Activated T-helper 1 cell treated with anti-CD3 and anti-CD28 coated beads, Interleukin-2, amount 50 U/mL, for 16 hours (primary cell): ENCODE measurements at places on chromosomes 1 and 21.

DNA sequence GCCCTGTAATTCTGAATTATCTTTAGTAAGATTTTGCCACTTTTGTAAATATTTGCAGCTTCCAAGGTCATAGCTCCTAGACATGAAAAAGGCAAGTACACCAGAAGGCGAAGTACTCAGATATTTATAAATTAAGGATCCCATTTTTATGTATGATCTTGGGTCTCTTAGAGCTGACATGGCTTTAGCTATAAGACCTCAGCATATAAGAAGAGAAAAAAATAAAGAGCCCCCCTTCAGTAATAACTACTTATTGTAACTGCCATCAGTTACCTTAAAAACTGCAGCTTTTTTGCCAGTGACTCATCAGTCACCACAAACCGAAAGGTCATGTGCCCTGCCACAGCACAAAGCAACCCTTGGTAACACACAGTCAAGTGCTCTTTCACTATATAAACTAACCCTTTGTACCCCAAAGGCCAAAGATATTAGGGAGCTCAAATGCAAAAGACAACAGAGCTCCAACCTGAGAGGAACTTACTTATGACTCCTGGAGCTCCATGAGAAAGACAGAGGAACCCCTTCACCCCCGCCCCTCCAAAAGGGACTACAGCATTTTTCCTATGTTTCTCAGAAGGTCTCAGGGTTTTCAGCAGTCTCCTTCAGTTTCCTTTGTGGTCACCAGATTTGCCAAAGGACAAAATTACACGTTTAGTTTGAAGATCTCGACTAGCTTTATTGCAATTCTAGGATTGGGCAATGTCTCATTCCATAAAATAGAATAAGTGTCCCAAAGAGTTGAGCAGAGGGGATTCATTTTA lies 219.8 kb upstream of the DUSP10 start:
- no peak for DNase-seq

GRCh38 chr1:202597090-202597761 lies 113.0 kb downstream of the SYT2 start:
- no peak for DNase-seq

DNA sequence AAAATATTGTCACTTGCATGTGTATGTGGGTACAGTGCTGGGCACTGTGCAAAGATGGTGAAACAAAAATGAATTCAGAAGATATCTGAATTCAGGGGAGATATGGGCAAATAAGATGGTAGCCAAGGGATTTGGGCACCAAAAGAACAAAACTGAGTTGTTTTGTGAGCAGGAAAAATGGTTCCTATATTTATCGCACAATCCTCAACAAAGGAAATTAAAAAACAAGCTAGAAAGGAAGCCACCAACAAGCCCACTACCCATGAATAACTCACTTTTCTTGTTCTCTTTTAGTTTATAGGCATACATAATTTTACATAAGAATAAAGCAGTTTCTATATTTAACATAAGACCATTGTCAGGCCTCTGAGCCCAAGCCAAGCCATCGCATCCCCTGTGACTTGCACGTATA lies 40.7 kb upstream of the VASH2 start:
- no peak for DNase-seq

DNA sequence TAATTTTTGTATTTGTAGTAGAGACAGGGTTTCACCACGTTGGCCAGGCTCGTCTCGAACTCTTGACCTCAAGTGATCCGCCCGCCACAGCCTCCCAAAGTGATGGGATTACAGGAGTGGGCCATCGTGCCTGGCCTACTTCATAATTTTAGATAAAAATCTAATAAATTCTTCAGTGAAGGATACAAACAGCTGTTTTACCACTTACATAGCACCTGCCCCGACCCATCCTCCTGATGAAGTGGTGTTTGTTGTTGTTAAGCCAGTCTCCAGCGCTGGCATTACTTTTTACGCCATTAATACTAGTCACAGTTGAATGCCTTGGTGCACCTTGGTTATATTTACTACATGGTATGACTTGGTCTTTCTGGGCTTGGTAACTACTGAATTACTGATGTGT lies 12.3 kb upstream of the RAP1GAP start:
- DNase-seq: no peak

DNA sequence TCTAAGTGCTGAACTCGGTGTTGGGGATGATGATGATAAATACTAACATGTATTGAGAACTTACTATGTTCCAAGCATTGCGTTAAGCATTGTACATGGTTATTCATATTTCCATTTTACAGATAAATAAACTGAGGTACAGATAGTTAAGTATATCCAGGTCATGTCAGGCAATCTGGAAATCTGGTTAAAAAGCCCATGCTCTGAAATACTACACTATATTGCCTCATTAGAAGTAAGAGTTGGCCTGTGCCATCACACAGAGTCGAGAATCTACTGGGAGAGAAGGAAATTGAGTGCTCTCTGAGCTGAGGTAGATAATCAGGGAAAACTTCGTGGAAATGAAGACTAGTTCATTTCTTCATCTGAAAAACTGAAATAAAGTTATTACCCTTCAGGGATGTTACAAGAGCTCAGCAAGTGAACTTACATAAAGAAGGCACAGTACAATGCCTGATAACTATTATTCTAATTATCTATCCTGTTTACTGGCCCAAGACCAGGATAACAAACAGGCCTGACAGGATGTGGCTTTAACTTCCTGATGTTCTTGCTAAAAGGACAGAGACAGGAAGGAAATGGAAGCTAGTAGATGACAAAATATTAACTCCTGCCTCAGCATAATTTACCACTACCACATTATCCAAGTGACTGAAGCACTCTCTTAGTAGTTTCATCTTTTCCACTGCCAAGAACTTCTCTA lies 85.6 kb downstream of the EPS15 start:
- DNase-seq: no peak

DNA sequence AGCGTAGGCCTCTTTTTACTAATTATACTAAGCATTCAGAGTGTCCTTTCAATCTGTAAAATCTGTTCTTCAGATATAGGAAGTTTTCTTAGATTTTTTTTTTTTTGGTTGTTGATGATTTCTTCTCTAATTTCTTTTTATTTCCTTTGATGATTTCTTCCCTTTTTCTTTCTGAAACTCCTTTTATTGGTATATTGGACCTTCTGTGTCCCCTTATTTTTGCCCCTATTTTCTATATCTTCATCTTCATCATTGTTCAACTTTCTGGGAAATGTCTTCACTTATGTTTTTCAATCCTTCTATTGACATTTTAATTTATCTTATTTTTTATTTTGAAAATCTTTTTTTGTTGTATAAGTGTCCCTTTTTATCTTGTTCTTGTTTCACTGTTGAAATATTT lies 17.2 kb upstream of the SYT14 start:
- no peak for DNase-seq

DNA sequence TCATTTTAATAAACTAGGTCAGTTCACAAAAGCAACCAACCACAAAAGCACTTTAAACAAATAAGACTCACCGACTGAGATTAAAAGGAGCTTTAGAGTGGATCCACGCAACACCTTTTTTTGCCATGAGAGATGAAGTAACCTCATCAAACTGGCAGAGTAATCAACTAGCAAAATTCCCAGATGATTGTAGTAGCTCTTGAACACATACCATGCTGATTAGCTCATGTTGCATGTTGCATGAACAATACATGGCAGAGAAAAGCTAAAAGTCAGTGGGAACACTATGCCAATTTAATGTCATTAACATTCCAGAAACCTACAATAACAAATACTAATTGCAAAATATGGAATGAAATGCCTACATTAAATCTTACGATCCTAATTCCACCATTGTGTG lies 4.1 kb downstream of the WARS2 start:
- DNase-seq: no peak

DNA sequence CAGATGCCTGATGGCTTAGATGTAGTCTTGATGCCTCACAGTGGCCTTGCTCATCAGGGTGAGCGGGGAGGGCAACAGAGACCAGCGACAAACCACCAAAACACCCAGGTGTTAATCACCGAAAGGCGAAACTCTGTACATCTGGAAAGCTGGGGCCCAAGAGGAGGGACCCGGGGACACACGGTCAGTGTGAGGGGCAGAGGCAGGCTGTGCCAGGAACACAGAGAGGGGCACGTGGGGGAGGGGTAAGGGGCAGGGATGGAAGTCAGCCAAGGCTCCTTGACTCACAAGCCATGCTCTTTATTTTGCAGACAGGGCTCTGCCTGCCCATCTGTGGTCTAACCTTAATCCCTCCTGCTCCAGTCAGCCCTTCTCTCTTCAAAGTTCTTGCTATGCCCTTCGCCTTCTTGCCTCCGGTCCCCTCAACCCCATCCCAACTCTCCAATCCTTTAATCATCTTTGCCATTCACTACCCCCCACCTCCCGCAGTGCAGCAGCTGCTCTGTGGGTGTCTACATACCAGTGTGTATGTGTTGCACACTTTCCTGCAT lies 4.3 kb downstream of the MEF2D start:
- DNase-seq: no peak

GRCh38 chr21:45517249-45518065 lies 24.8 kb downstream of the SLC19A1 start:
- DNase-seq: no peak

GRCh38 chr1:51978099-51978498 lies 12.4 kb downstream of the RAB3B start:
- DNase-seq: no peak

DNA sequence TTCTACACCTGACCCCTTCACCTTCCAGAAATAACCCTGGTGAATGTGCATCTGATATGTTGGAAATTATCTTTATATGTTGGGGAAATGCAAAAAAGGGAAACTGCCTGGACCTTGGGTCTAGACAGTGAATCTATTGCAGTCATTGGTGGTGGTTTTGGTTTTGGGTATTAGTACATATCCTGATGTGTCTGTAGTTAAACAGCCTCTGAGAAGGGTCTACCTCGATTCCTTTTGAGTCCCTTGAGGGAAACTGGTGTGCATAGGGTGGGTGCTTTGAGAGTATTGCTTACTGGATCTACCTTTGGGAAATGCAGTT lies 127.3 kb upstream of the KIAA0040 start:
- no peak for DNase-seq

GRCh38 chr1:157575744-157576143 lies 22.1 kb downstream of the FCRL4 start:
- DNase-seq: no peak

DNA sequence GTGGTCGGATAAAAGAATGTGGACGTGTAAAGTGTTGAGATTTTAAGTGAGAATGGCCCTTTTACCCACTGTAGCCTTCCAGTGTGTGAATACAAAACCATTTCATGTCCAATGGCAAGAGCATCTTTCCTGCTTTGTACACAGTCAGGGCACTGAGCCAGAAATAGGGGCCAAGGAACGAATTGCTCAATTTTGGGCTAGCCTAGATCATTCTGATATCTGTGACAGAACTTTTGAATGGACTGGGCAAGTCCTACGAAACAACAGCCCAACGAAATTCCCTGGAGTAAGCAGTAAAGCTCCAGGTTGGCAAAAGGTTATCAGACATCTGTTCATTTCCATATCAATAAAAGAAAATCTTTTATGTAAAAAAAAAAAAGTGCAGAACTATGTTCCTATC lies 5.5 kb downstream of the KIF26B start:
- no peak for DNase-seq

- no peak for DNase-seq
Observed at GRCh38 chr1:223243441-223244050, 100.5 kb upstream of the TLR5 start.
